Activated CD8-positive, alpha-beta memory T cell treated with anti-CD3 and anti-CD28 coated beads, Interleukin-2, amount 10 ng/mL, durations not matched to agents 7 days and 5 days (primary cell): ENCODE measurements at places on chromosomes 13 and 19. TPM values are rescaled to one million over a fixed set of nuclear protein-coding genes. Genes with fewer than 3 reads are reported as not detected.

The ZNF221 gene
- 2.1 TPM for total RNA-seq

DNA sequence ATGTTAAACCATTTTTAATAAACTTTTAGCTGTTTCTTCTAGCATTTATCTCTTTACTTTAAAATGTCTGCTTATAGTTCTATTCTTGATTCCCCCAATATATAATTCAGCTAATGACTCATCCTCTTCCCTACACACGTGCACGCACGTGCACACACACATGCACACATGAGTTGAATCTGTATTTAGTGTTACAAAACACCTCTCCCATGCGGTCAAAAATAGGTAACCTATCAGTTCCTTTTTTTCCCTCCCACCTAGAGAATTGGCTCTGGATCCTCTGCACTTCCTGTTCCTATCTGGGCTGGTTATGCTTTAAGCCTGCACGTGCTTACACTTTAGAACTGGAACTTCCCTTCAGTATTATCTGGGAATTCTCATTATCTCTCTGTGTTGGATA, 144.1 kb downstream of the PAN3 start:
- no peak for DNase-seq

The TDRD3 gene
- total RNA-seq = 26.1 TPM

DNA sequence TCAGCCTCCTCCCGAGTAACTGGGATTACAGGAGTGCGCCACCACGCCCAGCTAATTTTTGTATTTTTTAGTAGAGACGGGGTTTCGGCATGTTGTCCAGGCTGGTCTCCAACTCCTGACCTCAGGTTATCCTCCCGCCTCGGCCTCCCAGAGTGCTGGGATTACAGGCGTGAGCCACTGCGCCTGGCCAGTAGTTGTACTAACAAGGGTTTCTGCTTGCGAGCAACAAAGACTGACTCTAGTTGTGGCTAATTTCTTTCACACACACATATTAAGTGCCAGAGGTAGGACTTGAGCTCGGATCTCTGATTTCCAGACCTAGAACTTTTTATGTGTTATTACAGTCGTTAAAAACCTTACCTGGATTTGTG, 635 bp upstream of the PCCA start:
- DNase-seq = no peak

GRCh38 chr13:44051918-44052675, 172.4 kb downstream of the LACC1 start:
- DNase-seq = no peak

- no peak for DNase-seq
Measured at GRCh38 chr13:69755101-69755500, 352.5 kb upstream of the ATXN8OS start.

The CYP2A7 gene
- not detected for total RNA-seq

The LGALS14 gene
- 0.37 TPM for total RNA-seq

GRCh38 chr13:27088619-27089018, 83.0 kb downstream of the USP12 start:
- no peak for DNase-seq

DNA sequence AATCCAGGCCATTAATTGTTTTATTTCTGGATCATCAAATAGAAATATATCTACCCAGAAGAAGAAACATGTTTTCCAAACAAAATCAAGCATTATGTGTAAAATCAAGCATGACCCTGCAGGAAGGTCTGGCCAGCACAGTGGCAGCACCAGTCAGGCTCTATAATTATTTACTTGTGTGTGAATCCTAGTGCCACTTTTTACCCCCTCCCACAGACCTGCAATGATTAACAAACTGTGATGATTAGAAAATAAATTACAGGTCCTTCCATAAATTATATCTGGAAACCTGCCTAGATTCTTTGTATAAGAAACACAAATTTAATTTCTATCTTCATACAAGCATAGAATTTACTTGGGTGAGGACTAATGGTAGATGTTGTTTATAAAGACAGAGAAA, 186.1 kb downstream of the GPC6 start:
- DNase-seq = no peak

The BST2 gene
- 298 TPM for total RNA-seq

DNA sequence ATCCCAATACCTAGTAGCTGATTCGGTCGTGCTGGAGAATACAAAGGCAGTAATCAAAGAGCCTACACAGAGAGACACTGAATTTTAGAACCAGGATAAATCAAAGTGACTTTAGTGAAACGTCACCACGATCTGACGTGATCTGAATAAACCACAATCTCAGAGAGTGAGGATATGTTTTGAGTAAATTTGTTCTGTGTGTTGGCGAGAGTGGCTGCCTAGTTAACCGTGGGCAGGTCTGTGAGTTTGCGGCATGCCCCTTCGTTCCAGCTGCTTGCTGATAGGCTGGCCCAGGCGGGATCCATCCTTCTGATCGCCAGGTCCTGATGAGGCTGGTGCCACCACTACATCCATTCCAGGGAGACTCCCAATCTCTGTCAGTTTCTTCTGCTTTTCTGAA, 40.4 kb downstream of the LRCH1 start:
- DNase-seq = peak; percentile 73

The ZNF440 gene
- total RNA-seq = 11.2 TPM

The STAP2 gene
- total RNA-seq = 8.8 TPM

DNA sequence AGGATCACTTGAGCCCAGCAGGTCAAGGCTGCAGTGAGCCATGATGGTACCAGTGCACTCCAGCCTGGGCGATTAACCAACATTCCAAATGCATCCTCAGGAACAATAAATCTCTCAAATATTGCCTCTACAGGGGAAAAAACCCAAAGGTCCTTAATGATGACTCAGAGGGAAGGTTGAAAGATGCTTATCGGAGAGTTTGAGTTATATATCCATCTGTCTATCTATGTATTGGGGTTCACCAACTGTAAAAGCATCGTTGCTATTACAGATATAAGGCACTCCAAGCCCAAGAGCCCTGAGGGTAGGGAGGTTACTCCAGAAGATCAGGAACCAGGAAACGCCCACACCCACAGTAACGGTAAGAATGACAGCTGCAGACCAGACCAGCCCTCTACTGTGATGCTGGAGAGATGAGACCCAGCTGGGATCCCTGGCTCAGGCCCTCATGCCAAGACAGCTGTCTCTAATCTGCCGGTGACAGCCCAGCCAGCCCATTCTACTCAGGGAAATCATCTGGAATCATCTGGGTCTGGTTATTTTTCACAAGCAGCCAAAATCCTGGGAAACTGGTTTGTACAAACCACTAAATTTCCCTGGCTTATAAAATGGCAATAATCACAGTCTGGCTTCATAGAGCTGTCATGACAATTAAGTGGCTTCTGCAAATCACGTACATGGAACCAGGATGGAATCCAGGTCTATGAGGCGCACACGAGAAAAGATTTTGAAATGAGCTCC, 23.8 kb downstream of the TEX101 start:
- no peak for DNase-seq

The FBXO27 gene
- total RNA-seq = 0.19 TPM

DNA sequence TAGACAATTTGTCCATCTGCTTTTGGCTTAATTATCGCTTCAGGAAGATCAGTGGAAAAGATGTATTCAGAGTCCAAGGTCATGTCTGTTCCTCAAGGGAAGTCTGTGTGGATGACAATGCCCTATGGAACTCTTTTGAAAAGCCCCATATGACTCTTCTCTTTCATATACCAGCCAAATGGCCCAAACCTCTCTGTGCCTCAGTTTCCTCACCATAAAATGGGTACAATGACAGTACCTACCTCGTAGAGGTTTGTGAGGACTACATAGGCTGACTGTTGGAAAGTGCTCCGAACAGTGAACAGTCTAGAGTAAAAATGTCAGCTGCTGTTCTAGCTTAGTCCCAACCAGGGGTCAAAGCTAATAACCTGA, 104.6 kb downstream of the COL4A2 start:
- no peak for DNase-seq

- DNase-seq = no peak
Measured at GRCh38 chr19:31301306-31301980, 47.8 kb downstream of the TSHZ3 start.

DNA sequence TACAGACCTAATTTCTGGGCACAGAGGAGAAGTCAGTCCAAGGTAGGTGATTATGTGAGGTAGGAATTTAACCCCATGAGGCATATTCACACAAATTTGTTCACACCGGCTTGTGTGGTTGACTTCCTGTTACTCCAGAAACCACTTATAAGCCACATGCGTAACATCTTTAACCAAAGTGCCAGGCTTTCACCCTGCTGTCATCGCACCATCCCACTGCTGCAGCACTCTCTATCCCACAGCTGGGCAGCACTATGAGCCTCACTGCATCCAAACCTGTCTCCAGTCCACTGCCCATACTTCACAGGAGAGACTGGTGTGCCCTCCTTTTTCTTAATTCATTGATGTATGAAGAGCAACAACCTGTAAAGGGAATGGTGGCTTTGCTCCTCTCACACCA, 128.2 kb upstream of the ARGLU1 start:
- DNase-seq = no peak

DNA sequence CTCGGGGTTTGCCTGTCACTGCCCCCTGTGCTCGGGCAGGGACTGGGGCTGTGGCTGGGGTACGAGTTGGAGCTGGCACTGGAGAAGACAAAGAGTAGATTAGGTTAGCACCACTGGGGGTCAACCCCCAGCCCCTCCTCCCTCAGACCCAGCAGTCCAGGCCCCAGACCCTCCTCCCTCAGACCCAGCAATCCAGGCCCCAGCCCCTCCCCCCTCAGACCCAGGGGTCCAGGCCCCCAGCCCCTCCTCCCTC, 19.1 kb downstream of the ZNF575 start:
- no peak for DNase-seq

DNA sequence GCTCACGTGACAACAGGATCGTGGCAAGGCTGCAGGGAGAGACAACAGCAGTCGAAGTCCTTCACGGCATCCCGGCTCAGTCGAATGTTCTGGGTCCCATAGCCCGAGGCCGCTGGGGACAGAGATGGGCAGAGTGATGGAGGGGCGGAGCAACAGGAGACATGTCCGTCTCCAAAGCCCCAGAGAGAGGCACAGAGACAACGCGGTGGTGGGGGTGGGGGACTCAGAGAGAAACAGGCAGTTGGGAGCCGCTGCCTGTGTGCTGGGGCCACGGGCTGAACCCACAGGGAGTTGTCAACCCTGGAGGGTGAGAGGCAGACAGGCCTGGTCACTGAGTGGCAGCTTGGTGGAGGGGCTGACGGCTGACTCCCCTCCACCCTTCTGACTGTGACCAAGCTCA, 20.4 kb downstream of the NOSIP start:
- no peak for DNase-seq

- DNase-seq = no peak
Measured at GRCh38 chr13:83883061-83883523, 818 bp upstream of the SLITRK1 start.

GRCh38 chr13:71593566-71593965, 273.4 kb downstream of the DACH1 start:
- DNase-seq = no peak

GRCh38 chr19:47309608-47310007, at the start of gene C5AR1:
TSS of gene C5AR1 (plus strand) at chr19:47309861. CDS start at chr19:47309896, 35 bp downstream.
- DNase-seq = no peak

GRCh38 chr19:8484331-8484894, 18.0 kb downstream of the PRAM1 start:
- DNase-seq = no peak

- no peak for DNase-seq
Measured at GRCh38 chr13:109521719-109522118, 264.7 kb downstream of the IRS2 start.

The ZNF548 gene
- total RNA-seq = 23.8 TPM

The OR4F17 gene
- total RNA-seq = not detected

DNA sequence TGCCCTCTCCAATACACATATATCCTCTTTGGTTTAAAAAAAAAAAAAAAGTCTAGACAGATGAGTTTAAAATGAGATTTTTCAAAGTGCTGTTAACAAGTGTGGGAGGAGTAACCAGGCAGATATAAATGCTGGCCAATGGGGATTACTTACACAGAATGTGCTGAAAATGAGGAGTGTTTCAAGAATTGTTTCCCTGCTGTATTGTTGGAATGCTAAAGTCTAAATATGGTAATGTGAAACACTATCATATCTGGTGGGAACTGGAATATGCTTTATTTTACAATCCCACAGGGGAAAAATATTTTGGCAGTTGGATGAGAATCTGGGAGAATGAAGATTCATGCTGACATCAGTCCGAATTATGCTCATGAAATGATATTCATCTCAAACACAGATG, 250.7 kb downstream of the DCT start:
- DNase-seq = no peak

DNA sequence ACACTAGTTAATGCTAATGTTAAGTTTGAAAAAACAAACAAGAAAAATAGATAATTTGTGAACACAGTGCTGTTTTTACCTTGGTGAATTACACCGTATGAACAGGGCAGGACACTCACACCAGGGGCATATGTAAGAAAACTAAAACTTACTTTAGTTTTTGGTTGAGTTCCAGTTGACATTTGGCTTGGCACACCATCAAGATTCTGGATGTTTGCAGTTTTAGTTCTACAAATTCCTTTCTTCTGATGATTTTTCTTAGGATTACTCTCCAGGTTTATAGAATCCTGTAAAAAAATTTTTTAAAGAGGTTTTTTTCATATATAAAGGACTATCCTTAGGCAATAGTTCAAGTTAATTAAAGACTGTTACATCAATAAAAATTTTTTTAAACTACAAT, 238.5 kb upstream of the STARD13 start:
- no peak for DNase-seq

DNA sequence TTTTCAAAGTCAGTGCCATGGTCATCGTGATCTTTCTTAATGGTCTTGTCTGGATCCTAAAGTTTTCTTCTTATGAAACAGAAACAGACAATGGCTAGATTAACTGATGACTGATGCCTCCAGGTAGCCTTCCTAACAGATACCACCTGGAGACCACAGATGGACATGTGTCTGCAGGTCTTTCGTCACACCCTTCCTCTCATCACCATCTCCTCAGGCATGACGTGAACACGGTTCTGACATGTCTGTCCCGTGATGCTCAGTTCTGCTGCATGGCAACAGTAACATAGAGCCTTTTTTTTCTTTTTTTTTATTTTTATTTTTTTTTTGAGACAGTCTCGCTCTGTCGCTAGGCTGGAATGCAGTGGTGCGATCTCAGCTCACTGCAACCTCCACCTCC, 13.1 kb upstream of the LAMP1 start:
- DNase-seq = no peak

DNA sequence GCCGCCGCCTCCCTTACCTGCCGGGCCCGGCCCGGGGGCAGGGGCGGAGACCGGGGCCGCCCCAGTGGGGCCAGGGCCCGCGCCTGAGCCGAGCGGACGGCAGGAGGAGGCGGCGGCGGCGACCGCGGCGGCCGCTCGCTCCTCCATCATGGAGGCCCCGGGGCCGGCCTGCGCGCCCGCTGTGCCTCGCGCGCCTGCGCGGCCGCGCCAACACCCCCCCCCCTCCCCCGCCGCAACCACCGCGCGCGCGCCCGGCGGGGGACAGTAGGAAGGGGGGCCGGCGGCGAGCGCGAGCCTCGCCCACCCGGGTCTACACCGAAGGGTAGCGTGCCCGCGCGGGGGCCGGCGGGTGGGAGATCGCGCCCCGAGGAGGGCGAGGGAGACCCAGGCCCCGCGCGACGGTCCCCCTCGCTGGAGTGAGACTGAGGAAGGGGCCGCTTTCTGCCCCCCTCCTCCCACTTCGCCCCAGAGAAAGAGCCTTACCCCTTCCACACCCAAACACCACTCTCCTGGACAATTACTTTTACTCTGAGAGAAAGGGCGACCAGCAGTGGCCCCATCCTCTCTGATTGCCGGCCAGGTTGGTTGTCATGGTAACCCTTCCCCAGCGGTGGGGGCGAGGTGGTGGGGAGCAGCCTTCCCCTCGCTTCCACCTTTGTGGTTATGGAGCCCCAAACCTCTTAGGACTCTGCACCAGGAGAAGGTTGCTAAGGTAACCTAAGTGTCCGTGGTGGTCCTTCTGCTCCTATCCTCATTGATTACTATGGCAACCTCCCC, at the start of gene STRN4:
Gene STRN4 (minus strand): TSS at position 170 of the 777 bp plus-strand sequence. CDS start 20 bp downstream, at position 150.
- DNase-seq = peak; percentile 68

The RAB8A gene
- 271 TPM for total RNA-seq

The ZNF723 gene
- total RNA-seq = not detected

GRCh38 chr19:55175117-55175867, 4.8 kb downstream of the SYT5 start:
- DNase-seq = no peak
